ENCODE measurements at places on chromosomes 2 and 18. TPM values are rescaled to one million over a fixed set of nuclear protein-coding genes. Genes with fewer than 3 reads are reported as not detected.

GRCh38 chr18:79309614-79310358 lies 85.9 kb upstream of the NFATC1 start:
- DNase-seq: no peak

DNA sequence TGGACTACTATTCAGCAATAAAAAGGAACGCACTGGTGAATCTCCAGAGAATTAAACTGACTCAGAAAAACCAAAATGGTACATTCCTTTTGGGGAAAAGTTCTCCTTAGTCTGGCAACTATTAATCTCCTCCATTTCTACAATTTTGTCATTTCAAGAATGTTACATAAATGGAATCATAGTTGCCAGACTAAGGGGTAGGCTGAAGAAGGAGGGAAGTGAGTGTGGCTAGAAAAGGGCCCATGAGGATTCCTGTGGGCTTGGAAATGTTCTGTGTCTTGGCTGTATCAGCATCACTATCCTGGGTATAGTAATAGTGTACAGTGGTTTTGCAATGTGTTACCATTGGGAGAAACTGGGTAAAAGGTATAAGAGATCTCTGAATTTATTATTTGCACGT lies 72.4 kb downstream of the ZAP70 start:
- DNase-seq: no peak

DNA sequence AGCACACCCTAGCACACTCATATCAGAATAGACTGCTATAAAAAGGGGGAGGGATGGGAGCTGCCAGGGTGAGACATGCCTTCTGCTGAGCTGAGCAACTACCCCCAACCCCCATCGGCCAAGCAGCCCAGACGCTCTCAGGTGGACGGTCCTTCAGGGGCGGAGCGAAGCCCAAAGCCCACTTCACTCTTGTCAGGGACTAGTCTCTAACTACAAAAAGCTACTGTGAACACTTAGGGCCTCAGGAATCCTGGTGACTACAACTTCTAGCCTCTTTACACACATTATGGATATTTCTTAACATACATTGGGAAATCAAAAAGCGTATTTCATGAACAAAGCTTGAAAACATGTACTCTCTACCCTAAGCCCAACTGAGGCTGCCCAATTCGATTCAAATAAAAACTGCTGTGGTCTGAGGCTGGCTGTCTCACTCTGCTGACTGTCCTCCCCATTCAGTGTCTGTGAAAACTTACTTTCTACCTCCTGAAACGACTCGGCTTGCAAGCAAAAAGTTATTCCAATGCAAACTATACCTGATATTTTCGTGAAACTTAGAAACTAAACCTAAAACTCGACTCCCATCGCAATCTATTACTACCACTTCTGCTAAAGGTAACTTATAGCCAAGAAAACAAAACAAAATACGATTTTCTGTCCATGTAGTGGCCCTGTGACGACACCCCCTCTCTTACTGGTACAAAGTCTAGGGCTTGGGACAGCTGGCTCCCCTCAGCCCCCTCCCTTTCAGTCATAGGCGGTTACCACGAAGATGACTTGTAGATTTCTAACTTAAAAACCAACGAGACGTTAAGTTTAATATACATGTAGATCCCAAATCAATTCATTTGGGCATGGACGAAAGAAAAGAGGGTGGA lies 1.2 kb downstream of the SERTAD2 start:
- DNase-seq: peak; percentile 90

GRCh38 chr18:48953104-48953706 lies 2.4 kb upstream of the SMAD7 start:
- DNase-seq: no peak

- no peak for DNase-seq
Measured at GRCh38 chr18:38933322-38933721, 1367.7 kb upstream of the CELF4 start.

The GPBAR1 gene
- 1.9 TPM for total RNA-seq

The KANSL1L gene
- total RNA-seq: 75.8 TPM

The SOX11 gene
- total RNA-seq: not detected

The SP9 gene
- not detected for total RNA-seq

The SPHKAP gene
- total RNA-seq: 1.5 TPM

DNA sequence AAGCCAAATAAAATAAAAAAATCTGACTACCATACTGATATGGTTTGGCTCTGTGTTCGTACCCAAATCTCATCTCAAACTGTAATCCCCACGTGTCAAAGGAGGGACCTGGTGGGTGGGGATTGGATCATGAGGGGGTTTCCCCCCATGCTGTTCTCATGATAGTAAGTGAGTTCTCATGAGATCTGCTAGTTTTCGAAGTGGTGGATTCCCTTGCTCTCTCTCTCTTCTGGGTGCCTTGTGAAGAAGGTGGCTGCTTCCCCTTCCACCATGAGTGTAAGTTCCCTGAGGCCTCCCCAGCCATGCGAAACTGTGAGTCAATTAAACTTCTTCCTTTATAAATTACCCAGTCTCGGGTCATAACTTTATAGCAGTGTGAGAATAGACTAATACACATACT lies 123.8 kb upstream of the WDSUB1 start:
- DNase-seq: no peak

The C2orf92 gene
- total RNA-seq: 9.8 TPM

DNA sequence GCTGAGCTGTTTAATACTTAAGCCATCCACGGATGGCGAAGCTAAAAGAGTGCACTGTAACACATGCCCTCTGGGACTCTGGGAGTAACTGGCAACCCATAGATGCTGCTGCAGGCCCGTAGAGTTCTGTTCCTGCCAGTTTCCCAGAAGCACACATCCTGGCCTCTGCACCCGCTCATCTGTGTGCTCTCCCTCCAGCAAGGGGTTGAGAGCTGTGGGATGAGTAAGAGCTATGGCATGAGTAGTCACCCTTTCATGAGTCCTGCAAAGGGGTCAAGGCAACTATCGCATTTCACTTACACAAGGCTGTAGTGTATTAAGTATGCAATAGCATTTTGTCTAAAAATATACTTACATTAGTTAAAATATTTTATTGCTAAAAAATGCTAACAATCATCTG lies 1341.8 kb upstream of the NXPH2 start:
- DNase-seq: no peak

DNA sequence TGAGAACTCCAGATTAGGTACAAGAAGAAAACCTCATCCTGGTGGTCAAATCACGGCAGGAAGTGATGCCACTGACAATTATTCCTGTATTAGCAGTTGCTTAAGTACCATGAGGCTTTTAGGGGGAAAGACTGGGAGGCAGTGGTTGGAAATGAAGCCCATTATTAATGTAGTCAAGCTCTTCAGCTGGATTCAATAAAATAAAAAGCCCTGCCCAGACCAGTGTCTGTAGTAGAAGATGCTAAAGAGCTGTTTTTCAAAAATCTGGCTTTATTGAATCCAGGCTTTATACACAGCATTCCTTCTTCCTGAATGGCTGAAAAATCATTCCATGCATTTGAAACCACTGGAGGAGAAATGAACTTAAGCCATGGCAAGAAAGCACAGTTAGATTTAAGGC lies 155.2 kb downstream of the BCL2 start:
- no peak for DNase-seq
